ENCODE measurements at places on chromosomes 7 and 10. TPM values are rescaled to one million over a fixed set of nuclear protein-coding genes. Genes with fewer than 3 reads are reported as not detected.

- no peak for DNase-seq
Measured at GRCh38 chr10:120421250-120421649, 35.8 kb upstream of the PLPP4 start.

GRCh38 chr7:2978408-2978807 is 65.3 kb downstream of the CARD11 start:
- peak; percentile 14 for DNase-seq

The CALHM3 gene
- polyA plus RNA-seq = not detected

The ZPBP gene
- not detected for polyA plus RNA-seq

GRCh38 chr7:151087245-151088018 is 1.2 kb downstream of the AGAP3 start:
- DNase-seq = peak; percentile 62

- peak; percentile 80 for DNase-seq
Measured at GRCh38 chr7:47461161-47461560, 120.8 kb downstream of the TNS3 start.

DNA sequence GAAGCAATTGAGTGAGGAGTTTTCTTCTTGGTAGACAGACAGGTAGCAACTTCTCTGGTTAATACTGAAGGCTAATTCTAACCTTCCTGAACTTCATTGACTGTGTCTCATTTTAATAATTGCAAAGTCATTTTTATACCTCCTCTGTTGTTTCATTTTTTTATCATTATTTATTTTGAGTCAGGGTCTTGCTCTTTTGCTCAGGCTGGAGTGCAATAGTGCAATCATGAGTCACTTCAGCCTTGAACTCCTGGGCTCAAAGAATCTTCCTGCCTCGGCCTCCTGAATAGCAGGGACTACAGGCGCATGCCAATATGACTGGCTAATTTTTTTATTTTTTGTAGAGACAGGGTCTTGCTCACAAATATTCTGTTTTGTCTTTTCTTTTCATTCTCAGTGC is 45.4 kb downstream of the APBB1IP start:
- DNase-seq = no peak

The CALCR gene
- polyA plus RNA-seq = 17.4 TPM

DNA sequence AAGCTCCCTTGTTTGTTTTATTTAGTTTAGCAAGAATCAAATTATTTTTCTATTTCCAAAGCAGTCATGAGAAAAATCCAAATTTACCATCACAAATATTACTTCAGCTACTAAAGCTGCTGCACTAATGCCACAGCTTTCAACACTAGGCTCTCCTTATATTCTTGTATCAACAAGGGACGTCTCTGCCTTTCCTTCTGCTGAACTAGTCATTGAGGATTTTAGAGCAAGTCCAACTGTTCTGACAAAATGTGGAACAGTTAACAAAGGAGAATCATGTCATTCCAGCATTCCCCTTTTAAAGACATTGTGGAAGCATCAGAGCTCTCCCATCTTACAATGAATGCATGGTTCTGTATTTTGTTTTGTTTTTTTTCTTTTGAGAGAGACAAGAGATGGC is 28.6 kb downstream of the FAM13C start:
- peak; percentile 22 for DNase-seq

The ADCYAP1R1 gene
- 9.4 TPM for polyA plus RNA-seq

- no peak for DNase-seq
Measured at GRCh38 chr7:147432079-147432478, 1158.5 kb upstream of the C7orf33 start.

The STEAP4 gene
- polyA plus RNA-seq = 4.0 TPM

DNA sequence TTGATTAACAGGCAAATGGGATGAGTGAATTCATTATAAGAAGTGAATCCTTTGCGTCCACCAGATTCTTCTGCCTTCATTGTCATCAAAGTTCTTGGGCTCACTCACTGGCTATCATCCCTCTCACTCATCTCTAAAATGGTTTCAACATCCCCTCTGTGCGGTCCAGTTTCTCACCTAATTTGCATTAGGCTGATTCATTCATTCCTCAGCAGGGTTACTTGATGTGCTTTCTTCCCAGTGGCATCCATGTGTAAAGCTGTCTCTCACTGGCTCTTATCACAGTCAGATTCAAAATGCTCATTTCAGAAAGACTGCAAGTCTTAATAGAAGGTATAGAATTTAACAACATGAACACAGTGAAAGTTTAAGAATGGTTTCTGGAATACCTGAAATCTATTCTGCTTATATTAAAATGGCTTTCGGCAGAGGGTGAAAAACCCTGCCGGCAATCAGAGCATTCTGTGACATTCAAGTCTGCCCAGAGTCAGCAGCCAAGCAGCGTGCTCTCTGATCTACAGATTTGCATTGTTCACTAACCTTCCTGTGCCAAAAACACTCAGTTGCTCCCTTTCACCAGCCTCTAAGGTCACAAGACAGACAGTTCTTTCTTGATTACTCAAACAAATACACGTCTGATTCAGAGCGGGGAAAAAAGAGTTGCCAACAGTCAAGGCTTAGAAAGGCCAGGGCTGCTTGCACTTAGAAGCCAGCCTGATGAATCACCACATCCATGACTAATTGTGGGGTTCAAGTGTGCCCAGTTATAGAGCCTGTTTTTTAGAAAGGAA is 106.7 kb downstream of the TES start:
- no peak for DNase-seq

GRCh38 chr10:69407621-69408301 is 9.0 kb downstream of the TACR2 start:
- no peak for DNase-seq

DNA sequence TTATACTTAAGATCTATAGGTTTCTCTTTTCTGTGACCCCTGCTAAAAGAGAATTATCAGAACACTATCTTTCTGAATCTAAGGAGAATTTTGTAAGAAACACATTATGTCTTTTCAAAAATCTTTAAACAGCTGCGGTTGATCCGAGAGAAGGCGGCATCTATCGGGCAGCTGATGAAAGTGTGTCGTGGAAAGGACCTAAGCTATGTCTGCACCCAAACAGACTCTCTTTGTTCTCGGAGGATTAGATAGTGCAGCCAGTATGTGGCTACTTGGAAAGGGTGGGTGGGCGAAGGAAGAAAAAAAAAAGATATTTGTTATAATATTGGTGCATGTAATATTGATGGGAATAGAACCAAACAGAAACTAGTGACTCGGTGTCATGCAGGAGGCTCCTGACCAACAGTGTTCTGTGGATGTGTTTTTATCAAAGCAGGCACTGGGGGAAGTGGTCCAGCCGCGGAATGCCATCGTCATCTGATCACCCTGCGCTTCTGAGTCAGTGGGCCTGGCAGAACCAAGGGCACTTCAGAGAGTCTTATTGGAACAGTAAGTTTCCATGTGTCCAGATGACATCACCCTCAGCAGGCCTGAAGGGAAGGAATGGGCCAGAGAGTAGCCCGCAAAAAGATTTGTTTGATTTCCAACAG is 509.7 kb upstream of the AKR1E2 start:
- peak; percentile 40 for DNase-seq

- peak; percentile 56 for DNase-seq
Measured at GRCh38 chr10:124119946-124120345, 26.5 kb upstream of the CHST15 start.

The SUN3 gene
- polyA plus RNA-seq = not detected

GRCh38 chr10:29784175-29784773 is 149.5 kb upstream of the SVIL start:
- peak; percentile 64 for DNase-seq

GRCh38 chr10:104601166-104601565 is 39.9 kb upstream of the SORCS3 start:
- DNase-seq = no peak

DNA sequence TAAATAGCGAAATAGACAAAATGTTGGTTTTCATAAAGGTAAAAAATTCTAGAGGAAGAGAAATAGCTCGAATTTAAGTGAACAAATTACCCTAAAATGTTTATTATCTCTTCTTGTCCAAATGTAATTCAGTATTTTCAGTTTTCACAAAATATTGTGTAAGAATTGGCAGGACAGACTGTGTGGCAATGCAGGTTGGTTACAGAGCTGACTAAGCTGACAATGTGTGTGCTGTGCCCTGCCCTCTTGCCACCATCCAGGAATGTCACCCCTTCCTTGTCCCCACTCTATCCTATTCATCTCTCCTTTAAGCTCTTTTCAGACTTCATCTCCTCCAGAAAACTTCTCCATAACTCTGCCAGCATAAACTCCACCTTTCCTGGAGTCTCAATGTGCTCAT is 46.1 kb downstream of the COL28A1 start:
- DNase-seq = no peak

The CHN2 gene
- polyA plus RNA-seq = 11.8 TPM

The CPED1 gene
- 11.2 TPM for polyA plus RNA-seq

- DNase-seq = no peak
Measured at GRCh38 chr7:98163704-98164494, 47.3 kb upstream of the BHLHA15 start.

GRCh38 chr7:156545979-156546378 is 94.6 kb upstream of the RNF32 start:
- DNase-seq = no peak

The GPC2 gene
- 5.5 TPM for polyA plus RNA-seq

The KIAA1217 gene
- polyA plus RNA-seq = 38.8 TPM

GRCh38 chr7:95715274-95715673 is 57.1 kb upstream of the DYNC1I1 start:
- DNase-seq = no peak

DNA sequence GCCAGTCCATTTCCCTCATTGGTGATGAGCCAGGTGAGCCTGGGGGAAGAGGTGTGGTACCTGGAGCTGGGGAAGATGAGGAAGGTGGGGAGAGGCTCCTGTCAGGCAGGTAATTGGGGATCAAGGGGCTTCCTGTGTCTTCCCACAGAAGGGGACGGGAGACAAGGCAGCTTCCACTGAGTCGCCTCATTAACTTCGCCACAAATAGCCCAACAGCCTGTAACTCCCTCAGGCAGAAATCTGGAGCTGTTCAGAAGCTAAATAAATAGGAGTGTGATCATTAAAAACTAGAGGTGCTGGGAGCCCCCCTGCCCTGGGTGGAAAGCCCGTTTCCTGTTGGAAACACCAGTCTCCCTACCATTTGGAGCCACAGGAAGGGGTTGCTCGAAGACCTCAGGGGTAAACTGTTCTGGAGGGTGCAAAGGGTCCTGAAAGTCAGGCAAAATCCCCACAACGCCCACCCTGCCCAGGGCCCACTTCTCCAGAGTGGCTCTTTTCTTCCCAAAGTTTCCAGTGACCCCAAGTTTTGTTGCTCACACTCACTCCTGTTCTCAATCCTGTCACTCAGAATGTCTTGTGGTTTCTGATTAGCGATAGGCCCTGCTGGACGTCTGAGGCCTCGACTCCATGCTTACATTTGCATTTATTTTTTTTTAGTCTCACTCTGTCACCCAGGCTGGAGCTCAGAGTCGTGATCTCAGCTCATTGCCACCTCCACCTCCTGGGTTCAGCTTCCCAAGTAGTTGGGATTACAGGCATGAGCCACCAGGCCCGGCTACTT is 25.7 kb downstream of the UNC5B start:
- DNase-seq = no peak

DNA sequence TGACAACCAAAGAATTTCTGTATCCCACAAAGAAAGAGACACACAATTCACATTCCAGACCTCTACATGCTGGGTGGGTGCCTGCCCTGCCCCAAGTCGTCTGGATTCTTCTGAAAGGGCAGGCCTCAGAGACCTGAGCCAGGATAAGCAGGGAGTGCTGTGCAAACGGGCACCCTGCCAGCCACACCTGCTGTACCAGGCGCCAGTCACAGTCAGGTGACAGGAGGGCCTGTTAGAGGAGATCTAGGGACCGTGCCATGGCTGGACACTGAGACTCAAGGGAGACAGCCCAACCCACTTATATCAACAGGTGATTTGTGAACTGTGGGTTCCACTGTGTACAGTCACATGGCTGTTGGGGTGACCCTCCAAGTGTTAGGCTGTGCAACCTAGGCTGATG is 103.1 kb upstream of the AFAP1L2 start:
- no peak for DNase-seq

DNA sequence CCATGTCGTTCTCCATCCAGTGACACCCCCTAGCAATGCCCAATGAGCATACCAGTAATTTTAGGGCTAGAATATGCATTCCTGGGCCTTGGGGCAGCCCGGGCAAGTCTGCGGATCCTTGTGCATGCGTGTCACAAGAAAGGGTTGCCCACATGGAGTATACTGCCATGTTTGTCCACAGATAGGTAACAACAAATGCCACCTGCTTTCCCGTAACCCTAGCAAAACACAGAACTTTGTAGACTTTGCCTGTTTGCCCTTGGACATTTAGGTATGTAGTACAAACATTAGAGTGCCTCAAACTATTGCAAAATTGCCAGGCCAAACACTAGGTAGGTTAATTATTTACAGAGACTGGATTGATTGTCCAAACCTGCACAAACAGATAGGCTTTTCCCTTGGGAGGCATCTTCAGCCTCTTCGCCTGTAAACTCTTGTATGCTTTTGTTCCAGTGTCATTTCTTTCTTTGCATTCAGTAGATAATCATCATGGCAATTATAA is 117.0 kb downstream of the ADCY1 start:
- no peak for DNase-seq

Measured in muscle of back (tissue), 13 donors.